ENCODE measurements at places on chromosomes 1 and 21.

DNA sequence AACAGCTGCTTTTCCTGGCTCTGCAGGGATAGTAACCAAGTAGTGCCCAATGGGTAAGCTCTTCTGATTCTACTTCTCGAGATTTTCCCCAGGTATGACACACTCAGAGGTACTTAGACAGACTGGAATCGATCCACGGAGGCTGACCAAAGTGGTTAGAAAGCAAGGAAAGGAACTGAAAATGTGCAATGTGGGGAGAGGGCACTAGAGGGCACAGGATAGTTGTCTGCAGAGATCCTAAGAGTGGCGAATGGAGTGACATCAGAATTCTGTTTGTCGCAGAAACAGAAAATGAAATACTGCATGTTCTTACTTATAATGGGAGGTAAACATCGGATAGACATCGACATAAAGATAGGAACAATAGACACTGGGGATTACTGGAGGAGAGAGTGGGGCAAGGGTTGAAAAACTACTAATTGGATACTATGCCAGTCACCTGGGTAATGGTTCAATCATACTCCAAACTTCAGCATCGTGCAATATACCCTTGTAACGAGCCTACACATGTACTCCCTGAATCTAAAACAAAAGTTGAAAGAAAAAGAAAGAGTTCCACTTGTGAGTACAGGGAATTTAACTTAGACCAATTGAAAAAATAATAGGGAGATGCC lies 23.3 kb downstream of the CYP2J2 start:
- DNase-seq: no peak

DNA sequence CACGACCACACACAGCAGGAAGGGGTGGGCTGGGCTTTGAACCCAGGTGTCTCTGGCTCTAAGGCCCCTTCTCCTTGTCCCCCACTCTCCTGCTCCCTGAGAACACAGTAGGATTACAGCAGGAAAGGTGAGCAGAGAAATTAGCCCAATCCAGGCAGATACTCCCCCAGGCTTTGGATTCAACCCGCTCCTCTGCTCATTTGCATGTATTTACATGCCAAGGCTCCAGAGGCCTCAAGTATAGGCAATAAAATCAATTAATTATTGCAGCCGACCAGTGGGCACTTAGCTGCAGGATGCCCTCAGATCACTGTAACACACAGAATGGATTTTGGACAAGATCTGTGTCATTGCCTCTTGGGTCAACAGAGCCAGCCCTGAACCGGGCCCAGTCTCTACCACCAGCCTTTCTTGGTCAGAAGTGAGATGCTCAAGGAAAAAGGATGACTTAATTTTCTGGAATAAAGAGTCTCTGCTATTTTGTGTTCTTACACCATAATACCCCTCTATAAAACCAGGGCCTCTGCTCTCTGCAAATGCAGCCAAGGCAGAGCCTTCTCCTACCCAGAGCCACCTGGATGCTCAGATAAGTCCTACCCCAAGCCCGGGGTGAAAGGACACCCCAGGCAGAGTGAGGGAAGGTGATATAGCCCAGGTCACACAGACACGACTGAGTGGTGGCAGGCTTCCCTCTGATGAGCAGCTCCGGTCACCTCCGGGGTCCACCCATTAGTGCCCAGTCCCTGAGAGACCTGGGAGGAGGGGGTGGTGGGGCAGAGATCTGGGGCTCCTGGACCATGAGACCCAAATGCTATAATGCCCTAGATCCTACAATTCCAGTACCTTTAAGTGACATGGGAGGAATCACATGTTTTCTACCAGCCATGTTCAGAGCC lies 28.9 kb downstream of the MATN1 start:
- DNase-seq: no peak

DNA sequence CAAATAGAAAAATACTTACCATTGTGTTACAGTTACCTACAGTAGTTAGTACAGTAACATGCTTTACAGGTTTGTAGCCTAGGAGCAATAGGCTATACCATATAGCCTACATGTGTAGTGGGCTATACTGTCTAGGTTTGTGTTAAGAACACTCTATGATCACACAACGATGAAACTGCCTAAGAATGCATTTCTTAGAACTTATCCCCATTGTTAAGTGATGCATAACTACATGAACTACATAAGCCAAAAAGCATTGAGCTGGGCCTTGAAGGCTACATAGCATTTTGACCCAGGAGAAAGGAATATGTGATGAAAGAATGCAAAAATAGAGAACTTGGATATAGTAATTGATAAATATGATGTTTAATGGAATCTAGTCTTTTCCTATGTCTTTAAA lies 46.4 kb upstream of the JUN start:
- no peak for DNase-seq

GRCh38 chr1:1326075-1326605 lies 1.5 kb downstream of the CPTP start:
- DNase-seq: no peak

- DNase-seq: no peak
Observed at GRCh38 chr1:97901017-97901658, 19.7 kb downstream of the DPYD start.

DNA sequence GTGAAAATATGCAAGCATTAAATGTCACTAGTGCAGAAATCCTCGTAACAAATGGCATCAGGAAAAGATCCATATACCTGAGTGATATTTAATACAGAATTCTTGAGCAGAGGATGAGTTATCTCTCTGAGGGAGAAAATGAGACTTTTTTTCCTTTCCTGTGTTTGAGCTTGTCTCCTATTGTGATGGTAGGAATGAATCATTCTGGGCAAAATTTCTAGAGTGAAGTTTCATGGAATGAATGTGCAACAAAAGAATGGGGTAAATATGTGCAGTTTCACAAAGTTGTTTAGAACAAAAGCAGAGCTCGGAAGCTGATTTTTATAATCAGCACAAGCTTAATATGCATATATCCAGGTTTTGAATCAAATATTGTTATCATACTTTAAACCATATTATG lies 4.6 kb downstream of the CTPS1 start:
- no peak for DNase-seq

Measured in liver (tissue), 10 donors.